Naive thymus-derived CD4-positive, alpha-beta T cell (primary cell): ENCODE measurements at places on chromosomes 4 and X.

DNA sequence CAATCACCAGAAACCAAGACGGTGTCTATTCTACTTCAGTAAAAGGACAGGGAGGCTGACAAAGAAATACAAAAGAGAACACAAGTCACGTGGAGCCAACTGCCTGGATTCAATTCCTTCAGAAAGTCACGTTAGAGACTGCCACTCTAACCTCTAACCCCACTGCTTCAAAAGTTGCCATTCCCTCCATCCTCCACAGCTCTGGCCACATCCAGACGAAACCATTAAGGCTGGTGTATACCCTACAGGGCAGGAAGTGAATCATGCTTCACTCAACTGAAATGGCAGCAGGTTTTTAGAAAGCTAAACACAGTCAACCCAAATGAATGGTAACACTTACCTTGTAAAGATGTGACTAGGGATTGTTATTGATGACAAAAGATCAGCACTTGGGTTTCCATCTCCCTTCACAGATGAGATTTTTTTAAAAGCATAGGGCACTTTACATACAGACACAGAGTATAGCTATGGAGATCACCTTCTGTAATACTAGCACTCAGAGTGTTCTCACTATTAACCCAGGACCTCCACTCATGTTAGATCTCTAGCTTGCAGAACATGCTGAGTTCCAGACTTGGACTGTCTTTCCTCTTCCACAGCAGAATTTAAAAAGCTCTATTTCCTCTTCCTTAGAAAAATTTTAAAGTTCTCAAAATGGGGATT, 37.4 kb downstream of the MAML3 start:
- no peaks in the 10 kb centered on the region for H3K36me3 ChIP-seq
- no peaks in the 10 kb centered on the region for H3K27me3 ChIP-seq
- no peak overlapping the region for H3K4me3 ChIP-seq
- no peaks in the 10 kb centered on the region for H3K4me1 ChIP-seq

DNA sequence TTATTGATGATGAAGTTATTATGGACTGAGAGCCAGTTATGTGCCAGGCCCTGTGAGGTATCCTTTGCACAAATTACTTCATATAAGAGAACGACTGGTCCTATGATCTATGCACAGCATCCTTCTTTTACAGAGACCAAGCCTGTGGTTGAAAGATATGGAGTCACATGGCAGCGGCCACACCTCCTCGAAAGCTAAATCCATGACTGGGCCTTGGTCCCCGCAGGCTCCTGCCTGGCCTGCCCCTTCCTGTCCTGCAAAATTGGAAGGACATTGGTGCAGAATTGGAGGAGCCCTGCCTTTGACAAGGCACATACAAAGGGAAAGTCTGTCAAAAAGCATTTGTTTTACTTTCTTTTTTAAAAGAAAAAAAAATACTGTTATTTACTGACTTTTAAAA, 18.3 kb downstream of the SORBS2 start:
- no peak for DNase-seq
- H3K4me1 ChIP-seq, result no peaks in the 10 kb centered on the region
- no peaks in the 10 kb centered on the region for H3K36me3 ChIP-seq
- no peaks in the 10 kb centered on the region for H3K27me3 ChIP-seq
- H3K27ac ChIP-seq, result no peak overlapping the region

DNA sequence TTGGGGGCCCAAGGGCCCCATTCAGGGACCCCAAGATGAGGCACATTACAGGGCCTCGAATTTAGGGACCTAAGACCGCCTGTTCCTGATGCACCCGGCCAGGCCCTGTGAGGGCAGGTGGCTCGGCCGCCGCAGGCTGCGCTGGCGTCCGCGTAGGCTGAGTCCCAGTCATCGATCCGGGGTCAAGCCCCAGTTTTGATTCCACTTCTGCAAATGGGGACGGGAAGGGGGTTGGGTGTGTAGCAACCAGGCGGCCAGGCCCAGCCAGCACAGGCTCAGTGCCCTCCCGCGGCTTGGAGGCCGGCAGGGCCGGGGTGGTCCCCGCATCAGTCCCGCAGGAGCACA, 327 bp downstream of the PNPLA4 start:
- no peaks in the 10 kb centered on the region for H3K36me3 ChIP-seq
- peak overlapping the region; percentile 75 for H3K4me3 ChIP-seq
- no peaks in the 10 kb centered on the region for H3K27me3 ChIP-seq
- H3K27ac ChIP-seq, result peak overlapping the region; percentile 85

DNA sequence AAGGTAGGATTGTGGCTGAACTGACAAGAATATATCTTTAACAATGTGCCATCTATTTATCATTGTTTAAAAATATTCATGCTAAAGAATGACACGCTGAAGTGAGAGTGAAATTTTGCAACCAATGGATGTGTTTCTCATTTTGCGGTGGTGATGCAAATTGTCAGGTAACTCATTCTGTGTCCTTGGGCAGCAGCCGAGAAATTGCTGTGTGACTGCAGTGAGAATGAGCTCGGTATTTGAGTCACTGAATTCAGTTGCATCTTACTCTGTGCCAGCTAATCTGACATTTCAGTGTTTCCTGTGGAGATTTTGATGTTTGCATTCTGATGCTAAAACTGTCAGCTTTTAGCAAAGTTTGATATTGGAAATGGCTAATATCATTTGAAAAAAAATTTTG, 28.1 kb downstream of the MCUB start:
- H3K4me3 ChIP-seq, result no peak overlapping the region
- H3K27me3 ChIP-seq, result no peaks in the 10 kb centered on the region
- H3K4me1 ChIP-seq, result peaks cover 10% of the 10 kb centered on the region
- peak overlapping the region; percentile 42 for H3K27ac ChIP-seq

- H3K4me1 ChIP-seq, result no peaks in the 10 kb centered on the region
- H3K4me3 ChIP-seq, result no peak overlapping the region
- H3K36me3 ChIP-seq, result no peaks in the 10 kb centered on the region
- H3K27me3 ChIP-seq, result no peaks in the 10 kb centered on the region
- no peak overlapping the region for H3K27ac ChIP-seq
- DNase-seq, result no peak
These were observed 64.1 kb upstream of the ATXN3L start for GRCh38 chrX:13383907-13384306.
